ENCODE measurements at places on chromosomes 3 and 15.

DNA sequence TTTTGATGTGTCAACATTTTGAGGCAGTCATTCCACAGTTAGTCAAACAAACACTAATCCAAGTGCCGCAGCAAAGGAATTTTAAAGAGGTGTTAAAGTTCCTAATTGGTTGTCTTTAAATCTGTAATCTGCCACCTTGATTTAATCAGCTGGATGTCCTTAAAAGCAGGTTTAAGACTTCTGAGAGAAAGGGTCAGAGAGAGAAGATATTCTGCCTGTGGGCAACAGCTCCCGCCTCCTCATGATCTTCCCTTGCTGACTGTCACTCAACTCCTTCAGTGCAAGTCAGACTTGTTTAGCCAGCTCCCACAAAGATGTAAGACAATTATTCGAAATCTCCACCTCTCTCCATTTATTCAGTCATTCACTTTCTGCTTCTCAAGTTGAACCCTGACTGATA lies 92.6 kb upstream of the MYRIP start:
- no peak for DNase-seq

GRCh38 chr3:113063126-113063894 lies 72.5 kb downstream of the GTPBP8 start:
- DNase-seq, result no peak

DNA sequence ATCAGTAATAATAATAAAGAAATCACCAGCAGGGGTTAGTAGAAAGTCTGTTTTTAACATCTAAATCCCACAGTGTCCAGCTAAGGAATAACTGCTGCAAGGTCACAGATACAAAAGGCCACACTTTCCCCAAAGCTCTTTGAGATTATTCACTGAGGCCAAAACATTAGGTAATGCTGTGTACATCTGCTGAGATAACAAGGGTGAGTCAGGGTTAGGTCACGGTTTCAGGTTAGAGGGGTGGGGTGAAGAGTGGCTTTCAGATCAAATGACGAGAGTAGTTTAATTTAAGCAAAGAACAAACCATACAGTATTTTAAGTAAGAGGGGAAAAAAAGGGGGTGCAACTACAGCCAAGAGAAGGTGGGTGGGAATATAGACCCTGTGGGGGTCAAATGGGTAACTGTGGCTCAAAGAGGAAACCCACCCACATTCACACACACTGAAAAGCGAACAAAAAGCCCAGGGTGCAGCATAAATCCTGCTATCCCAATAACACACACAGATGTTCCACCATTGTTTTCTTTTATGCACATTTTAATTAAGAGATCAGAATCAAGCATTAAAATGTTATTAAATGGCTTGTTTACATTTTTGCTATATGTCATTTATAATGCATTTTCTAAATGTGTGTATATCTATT lies 412.9 kb downstream of the TIGIT start:
- DNase-seq, result no peak

GRCh38 chr3:39641274-39641673 lies 168.1 kb upstream of the MYRIP start:
- no peak for DNase-seq

GRCh38 chr15:99385865-99386264 lies 134.6 kb downstream of the LRRC28 start:
- no peak for DNase-seq
